ENCODE measurements at places on chromosomes 7 and 10. TPM values are rescaled to one million over a fixed set of nuclear protein-coding genes. Genes with fewer than 3 reads are reported as not detected.

- no peaks in the 10 kb centered on the region for H3K36me3 ChIP-seq
- H3K27me3 ChIP-seq = no peaks in the 10 kb centered on the region
- no peaks in the 10 kb centered on the region for H3K4me1 ChIP-seq
- H3K4me3 ChIP-seq = no peak overlapping the region
Measured at GRCh38 chr7:69683002-69683401, 84.7 kb downstream of the AUTS2 start.

- no peaks in the 10 kb centered on the region for H3K27me3 ChIP-seq
- no peak overlapping the region for H3K4me3 ChIP-seq
- no peak overlapping the region for H3K27ac ChIP-seq
- H3K4me1 ChIP-seq = no peaks in the 10 kb centered on the region
- no peak for DNase-seq
Measured at GRCh38 chr10:116780691-116781205, 38.4 kb upstream of the HSPA12A start.

DNA sequence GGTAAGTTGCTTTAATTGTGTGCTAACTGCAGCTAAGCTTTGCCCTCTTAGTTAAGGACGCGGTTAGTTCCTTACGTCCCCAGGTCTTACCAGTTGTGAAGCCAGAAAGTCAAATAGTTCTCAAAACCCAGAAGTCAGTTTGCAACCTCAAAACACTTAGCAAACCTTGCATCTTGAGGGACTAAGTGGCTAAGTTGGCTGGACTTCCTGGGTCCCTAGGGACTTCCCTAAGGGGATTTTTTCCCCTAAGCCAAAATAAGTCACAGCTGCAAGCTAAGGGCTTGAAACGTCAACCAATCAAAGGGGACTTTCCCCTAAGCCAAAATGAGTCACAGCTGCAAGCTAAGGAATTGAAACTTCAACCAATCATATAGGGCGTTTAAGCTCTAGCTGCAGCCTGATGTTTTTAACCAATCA, 36.2 kb upstream of the HECW1 start:
- no peaks in the 10 kb centered on the region for H3K4me1 ChIP-seq
- no peak for DNase-seq
- H3K36me3 ChIP-seq = no peaks in the 10 kb centered on the region
- H3K4me3 ChIP-seq = peak overlapping the region; percentile 11

The VTI1A gene
- 77.7 TPM for total RNA-seq

The STK32C gene
- total RNA-seq = 6.6 TPM

All from CD4-positive, CD25-positive, alpha-beta regulatory T cell (primary cell).